CD8-positive, alpha-beta memory T cell (primary cell): ENCODE measurements at places on chromosomes 5 and 9.
A peak's percentile ranks its signal among the peaks of the same experiment; 100 is the strongest.

GRCh38 chr5:156476678-156477077 lies 149.7 kb downstream of the SGCD start:
- no peak for DNase-seq

DNA sequence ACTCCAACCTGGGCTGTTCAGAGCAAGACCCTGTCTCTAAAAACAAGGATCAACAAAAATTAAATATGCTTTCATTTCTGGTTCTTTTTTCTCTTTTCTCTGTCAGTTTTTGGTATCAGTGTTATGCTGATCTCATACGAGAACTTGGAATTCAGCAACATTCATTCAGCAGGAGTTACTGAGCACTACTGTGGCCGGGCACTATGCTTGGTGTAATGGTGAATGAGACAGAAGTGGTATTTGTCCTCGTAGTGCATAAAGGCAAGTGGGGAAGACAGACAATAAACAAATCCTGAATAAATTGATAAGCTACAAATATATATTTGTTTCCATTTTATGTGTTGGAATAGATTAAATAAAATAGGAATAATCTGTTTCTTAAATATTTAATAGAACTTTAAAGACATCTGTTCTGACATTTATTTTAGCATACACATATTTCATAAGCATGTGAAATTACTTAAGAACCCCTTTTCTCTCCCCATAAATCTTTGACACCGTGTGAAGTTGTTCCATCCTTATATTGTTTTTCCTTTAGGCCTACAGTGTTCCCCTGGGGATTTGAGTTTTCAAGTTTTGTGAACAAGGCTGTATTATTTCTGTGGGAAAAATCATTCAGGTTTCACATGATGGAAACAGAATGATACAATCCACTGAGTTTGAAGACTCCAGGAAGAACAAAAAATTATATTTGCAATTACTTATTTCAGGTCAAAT lies 24.6 kb downstream of the UBAP1 start:
- no peak for DNase-seq

DNA sequence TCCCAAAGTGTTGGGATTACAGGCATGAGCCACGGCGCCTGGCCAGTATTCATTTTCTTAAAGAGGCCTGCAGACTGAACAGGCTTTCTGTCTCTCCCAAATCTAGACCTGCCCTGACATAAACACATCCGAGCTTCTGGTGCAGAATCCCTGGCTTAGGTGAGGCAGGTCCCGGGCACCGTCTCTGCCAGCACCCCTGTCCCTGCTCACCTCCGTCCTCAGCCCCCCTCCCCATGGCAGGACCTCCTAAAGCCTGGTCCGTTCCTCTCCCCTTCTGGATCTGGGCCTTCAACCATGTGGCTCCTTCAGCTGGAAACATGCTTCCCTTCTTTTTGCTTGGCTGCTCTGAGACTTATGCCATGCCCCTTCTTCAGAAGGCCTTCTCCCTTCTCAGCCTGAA lies 22.7 kb upstream of the RXRA start:
- no peak for DNase-seq

GRCh38 chr9:104772714-104773510 lies 9.0 kb downstream of the NIPSNAP3B start:
- no peak for DNase-seq

- DNase-seq = no peak
These were observed 7.1 kb downstream of the NFX1 start for GRCh38 chr9:33297432-33297831.

- DNase-seq = no peak
These were observed 21.4 kb upstream of the LECT2 start for GRCh38 chr5:135976216-135976615.

DNA sequence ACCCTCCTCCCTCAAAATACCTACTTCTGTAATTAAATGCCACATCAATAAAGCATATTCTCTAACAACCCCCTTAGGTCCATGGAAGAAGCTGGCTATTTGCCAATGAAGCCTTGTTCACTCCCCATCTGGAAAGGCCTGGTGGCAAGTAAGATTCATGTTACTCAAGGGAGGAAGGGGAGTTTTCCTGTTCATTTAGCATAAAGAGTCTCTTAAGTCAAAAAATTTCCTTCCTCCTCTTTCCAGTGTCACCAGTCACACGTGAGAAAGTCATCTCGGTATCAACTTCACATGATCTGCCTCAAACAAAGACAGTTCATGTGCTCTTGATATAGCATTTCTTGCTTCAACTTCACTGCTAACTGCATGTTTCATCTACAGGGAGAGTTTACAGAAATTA lies 32.7 kb upstream of the RIC1 start:
- DNase-seq = no peak

DNA sequence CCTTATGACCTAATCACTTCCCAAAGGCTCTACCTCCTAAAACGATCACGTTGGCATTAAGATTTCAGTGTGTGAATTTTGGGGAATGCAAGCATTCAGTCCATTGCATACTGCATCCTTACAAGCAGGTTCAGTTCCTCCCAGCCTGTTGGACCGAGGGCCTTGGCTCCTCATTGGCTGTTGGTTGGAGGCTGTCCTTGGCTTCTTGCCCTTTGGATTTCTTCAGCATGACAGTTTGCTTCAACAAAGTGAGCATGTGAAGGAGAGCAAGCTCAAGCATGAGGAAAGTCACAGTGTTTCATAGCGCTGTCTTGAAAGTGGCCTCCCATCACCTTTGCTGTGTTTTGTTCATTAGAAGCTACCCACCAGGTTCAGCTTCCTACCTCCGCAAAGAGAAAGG lies 109.5 kb downstream of the GADD45G start:
- no peak for DNase-seq

DNA sequence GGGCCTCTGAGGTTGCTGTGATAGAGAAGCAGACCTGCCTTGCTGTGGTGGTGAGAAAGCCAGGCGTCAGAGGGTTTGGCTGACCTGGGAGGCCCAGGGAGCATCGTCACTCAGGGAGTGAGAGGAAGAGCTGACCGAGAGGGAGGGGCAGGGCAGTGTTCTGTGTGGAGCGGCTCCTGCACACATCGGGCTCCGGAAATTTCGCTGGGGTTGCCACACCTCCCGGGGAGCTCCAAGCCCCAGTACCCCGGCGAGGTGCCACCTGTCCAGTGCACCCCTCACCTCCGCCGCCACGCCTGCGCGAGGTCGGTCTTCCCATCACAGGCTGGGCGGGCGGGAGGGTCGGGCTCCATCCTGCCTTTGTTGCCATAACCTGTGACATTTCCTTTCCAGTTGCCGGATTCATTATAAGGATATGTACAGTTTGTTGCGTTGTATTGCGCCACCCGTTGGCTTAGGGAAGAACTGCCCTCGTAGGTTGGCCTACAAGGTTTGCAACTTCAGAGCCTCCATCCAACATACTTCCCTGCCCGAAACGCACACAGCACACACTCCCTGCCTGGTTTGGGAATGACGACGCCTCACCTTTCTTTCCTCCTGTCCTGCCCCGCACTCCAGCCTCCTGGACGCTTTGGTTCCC lies 223.2 kb downstream of the CACNA1B start:
- no peak for DNase-seq

GRCh38 chr9:25481372-25481771 lies 196.9 kb downstream of the TUSC1 start:
- DNase-seq = no peak

GRCh38 chr5:43312699-43313034 lies 545 bp downstream of the HMGCS1 start:
- no peak for DNase-seq

DNA sequence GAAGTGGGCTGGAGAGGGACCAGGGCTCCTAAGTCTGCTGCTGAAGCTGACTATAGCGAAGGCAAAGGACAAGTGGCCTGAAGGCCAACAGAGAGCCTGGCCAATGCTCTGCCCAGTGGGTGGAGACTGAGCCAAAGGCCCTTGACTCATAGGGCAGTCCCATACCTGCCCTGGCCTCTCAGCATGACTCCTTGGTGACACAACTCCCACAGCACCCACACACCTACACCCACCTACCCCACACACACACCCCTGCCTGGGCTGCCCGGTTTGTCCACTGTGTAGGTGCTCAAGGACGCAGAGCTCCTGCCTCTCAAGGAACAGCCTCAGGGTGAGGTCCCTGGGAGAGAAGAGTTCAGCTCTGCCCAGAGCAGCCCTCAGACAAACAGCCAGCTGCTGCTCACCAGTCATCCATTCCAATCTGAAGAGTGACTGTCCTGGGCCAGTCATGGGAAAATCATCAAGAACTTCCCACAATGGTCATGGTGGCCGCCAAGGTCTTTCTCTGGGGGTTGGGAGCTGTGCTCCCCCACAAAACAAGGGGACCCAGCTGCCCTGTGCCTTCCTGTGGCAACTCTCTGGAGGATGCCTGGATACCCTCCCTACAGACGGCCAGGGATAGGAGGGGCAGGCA lies 5.0 kb downstream of the TNIP1 start:
- no peak for DNase-seq

GRCh38 chr9:28547527-28547926 lies 974.2 kb upstream of the C9orf72 start:
- DNase-seq = no peak

DNA sequence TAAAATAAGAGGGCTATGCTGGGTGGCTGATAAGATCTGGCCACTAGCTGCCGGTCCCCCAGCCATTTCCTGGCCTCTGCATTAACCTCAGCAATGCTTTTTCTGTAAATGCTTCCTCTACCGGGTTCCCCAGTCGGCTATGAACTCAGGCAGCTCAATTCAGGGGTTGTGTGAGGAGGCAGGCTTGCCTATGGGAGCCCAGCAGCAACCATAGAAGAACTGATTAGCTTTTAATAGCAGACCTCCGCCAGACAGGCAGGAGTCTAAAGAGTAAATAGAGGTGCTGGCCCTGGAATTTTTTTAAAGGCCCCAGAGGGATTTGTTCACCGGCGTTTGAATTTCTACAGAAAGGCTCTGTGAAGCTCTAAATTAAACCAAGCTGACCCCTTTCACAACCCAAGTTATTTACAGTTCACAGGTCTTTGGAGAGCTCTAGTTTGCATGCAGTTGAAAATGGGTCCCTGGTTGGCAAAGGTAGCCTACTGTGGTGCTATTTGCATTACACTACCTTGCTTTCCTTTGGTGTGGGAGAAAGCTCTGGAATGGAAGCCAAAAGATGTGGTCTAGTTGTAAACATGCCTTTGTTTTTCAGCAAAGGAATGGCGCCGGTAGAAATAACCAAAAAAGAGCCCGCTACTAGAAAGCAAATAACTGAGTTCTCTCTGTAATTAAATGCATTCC lies 289.7 kb upstream of the SEMA6A start:
- DNase-seq = no peak

GRCh38 chr5:111223787-111224560 lies at the start of gene CAMK4:
Gene CAMK4, plus strand, starts transcription at chr5:111224384. Its CDS starts 100 bp downstream, at chr5:111224484.
- peak; percentile 82 for DNase-seq

- DNase-seq = no peak
These were observed 38.6 kb upstream of the PITX1 start for GRCh38 chr5:135072387-135073281.

DNA sequence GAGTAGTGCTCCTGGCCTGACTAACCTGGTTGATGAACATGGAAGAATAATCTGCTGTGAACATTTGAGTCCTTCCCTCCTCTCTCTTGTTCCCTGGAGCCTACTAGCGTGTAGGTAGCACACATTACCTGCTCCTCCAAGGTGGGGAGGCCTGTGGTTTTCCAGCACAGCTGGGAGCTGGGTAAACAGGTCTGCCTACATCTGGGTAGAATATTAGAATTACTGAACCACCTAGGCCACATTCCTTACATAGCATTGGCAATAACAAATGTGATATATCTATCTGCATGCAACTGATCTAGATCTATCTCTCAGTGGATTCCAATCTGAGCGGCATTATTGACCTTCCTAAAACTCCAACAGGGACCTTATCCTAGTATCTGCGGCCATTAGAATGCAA lies 151.0 kb upstream of the ZNF366 start:
- DNase-seq = no peak

GRCh38 chr9:124149992-124150391 lies 107.8 kb upstream of the NEK6 start:
- no peak for DNase-seq

GRCh38 chr5:90054612-90055011 lies 354.9 kb downstream of the CETN3 start:
- no peak for DNase-seq

GRCh38 chr9:135533674-135534073 lies 12.3 kb upstream of the OBP2A start:
- DNase-seq = no peak

DNA sequence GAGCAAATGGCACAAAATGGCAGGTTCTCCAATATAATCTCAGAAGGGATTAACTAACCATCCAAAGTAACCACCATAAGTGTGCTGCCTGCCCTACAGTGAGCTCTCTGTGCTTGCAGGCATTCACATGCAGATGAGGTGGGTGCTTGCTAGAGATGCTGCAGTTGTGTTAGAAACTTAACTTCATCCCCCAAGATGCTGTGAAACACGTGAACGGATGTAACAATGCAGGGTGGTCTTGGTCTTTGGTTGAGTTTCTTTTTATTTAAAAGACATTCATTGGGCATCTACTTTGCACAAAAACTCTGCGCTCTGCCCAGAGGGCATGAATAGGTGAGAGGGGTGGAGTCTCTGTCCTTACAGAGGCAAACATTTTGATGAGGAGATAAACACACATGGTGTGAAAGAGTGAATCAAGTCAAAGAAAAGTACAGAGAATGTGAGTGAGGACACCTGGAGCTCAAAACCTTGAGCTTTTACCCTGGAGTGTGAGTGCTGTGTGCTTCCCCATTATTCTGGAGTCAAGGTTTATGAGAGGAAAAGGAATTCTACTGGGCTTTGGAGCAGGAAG lies 143.9 kb upstream of the DAP start:
- DNase-seq = no peak

DNA sequence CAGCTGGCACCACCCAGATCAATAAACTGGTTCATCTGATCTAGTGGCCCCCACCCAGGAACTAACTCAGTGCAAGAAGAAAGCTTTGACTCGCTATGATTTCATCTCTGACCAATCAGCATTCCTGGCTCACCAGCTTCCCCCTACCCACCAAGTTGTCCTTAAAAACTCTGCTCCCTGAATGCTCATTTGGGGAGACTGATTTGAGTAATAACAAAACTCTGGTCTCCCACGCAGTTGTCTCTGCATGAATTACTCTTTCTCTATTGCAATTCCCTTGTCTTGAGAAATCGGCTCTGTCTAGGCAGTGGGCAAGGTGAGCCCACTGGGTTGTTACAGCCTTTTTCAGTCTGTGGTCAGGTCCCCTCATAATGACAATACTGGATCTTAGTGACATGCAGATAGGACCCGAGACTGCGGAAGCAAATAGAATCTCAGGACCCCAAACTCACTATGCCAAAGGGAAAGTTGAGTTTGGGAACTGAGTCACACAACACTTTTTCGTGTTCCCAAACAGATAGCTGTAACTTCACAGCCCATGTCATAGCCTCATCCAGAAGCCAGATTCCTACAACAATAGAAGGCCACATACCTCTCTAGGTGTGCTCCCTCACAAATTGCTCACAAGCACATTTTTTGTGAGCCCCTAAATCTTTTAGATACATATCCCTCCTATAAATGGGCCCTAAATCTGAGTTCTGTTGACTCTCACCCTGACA lies 175.2 kb upstream of the RAI14 start:
- no peak for DNase-seq

- DNase-seq = peak; percentile 21
These were observed 8.8 kb upstream of the N4BP3 start for GRCh38 chr5:178104492-178104891.
